ENCODE measurements at places on chromosomes 6 and 20.
A peak's percentile ranks its signal among the peaks of the same experiment; 100 is the strongest.

DNA sequence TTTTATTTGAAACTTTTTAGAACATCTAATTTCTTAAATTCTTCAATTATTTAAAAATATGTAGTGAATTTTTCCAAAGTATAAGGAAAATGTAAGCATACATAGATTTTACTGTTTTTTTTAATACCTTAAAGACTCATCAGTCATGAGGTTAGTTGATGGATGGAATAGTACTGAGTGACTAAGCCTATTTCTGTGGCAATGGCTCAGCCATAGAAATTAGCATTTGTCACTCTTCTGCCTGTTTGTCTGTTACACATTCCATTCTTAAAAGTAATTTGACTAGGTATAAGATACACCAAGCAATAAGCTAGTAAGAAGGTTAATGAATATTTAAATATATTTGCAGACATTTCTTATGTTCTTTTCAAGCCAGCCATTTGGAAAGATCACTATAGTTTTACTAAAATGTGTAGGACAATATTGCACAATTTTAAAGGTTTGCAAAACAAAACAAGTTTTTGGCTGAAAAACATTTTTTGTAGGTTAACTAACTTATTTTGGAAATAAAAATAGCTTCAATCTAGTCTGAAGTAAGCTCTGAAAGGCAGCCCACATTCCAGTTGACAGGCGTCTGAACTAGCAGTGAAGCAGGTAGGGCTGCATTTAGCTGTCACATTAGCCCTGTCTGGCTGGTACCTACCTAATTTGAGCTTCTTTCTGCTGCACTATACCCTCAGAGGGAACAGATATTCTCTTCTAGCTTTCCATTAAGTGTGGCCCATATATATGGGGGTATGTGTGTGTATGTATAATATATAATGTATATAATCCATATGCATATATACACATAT, 385.7 kb downstream of the GRIK2 start:
- no peak for DNase-seq

DNA sequence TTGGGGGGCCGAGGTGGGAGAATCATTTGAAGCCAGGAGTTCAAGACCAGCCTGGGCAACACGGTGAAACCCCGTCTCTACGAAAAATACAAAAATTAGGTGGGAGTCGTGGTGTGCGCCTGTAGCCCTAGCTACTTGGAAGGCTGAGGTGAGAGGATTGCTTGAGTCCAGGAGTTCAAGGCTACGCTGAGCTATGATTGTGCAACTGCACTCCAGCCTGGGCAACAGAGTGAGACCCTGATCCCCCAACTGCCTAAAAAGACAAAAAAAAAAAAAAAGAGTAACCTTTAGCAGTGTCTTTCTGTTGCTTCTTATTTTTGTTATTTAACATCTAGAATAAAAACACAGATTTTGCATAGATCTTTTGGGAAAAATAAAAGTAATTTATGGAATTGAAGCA, 13.1 kb upstream of the COQ3 start:
- DNase-seq = no peak

DNA sequence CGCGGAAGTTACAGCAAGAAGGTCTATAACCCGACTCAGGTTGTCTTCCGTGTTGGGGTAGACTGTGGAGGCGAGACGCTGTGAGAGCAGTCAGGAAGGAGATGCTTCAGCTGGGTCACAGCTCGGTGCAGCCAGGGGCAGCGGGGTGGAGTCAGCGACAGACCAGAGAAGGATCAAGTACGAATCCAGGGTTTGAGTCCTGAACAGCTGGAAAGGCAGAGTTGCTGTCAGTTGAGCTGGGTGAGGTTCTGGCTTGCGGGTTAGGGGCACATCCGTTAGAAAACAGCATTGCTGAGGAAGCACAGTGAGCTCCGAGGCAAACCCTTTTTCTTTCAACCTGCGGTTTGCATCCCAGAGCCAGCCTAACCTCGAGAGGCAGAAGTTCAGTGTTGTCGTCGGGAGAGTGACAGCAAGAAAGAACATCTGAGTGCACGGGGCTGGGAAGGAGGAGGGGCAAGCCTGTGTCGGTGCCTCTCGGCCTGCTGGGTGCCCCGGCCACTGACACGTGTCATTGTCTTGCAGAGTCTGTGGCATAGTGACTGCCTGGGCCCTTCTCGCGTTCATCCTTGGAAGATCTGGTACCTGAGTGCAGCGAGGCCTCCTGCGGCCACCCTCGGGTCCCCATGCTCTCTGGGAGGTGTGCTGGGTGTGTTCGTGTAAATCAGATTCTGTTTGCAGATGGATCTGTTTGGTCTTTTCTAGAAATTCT, 20.0 kb downstream of the PNLDC1 start:
- peak; percentile 19 for DNase-seq

DNA sequence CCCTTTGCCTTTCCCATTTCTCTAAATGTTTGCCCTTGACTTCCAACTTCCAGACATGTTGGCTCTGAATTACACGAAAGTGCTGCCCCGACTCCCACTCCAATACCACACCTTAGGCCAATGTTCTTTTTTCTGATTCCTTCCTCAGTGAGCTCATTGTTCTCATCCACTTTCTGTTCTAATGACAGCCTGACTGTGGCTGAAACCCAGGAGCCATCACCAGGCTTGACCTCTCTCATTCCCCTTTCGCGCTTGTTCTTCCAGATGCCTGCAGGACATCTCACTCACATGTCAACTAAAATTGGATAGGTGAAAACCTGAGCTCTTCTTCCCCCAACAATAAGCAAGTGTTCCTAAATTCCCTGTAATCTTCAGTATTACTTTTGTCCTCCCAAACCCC, 40.4 kb downstream of the PTPRK start:
- no peak for DNase-seq

- DNase-seq = no peak
Observed at GRCh38 chr6:1235825-1236224, 76.1 kb upstream of the FOXQ1 start.

DNA sequence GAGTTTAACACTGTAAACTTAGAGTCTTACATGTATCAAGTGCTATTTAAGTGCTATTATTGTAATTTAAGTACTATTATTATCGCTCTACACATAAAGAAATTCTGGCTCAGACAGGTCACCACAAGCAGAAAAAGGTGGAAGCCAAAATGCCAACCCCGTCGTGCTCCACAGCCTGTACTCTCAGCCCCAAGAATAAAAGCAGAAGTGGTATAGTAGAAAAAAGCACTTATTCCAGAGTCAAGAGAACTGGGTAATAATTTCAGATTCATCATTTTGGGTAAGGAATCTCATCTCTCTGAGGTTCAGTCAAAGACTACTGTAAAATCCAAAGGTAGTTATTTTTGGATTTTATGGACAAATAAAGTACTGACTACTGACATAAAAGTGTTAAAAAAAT, 943 bp downstream of the ZUP1 start:
- no peak for DNase-seq

DNA sequence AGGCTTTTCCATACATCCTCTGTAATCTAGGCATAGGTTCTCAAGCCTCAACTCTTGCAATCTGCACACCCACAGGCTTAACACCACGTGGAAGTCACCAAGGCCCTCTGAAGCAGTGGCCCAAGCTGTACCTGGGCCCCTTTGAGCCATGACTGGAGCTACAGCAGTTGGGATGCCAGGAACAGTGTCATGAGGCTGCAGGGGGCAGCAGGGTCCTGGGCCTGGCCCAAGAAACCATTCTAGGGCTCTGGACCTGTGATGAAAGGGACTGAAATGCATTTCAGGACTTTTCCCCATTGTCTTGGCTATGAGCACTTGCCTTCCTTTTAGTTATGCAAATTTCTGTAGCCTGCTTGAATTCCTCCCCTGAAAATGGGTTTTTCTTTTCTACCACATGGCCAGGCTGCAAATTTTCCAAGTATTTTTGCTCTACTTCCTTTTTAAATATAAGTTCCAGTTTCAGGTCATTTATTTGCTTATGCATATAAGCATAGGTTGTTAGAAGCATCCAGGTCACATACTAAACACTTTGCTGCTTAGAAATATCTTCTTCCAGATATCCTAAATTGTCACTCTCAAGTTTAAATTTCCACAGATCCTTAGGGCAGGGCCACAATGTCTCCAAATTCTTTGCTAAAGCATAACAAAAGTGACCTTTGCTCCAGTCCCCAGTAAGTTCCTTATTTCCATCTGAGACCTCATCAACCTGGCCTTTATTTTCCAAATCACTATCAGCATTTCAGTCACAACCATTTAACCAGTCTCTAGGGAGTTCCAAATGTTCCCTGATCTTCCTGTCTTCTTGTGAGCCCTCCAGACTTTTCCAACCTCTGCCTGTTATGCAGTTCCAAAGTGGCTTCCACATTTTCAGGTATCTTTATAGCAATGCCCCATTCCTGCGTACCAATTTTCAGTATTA, 48.6 kb upstream of the CD2AP start:
- no peak for DNase-seq

DNA sequence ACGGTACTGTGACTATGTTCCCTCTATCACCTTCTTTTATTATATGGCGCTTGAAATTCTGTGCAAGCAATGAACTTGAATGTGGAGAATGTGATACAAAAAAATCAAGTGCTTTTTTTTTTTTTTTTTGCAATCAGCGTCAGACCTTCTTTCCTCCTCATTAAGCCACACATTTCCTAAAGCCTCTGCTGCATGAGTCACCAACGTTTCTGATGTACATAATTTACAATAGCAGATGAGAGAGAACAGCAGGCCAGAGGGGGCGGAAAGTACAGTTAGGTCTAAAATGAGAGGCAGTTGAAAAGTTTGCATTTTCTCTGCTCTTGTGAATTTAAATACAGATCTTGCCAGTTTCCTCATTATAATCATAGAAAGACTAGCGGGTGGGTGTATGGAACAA, 114.6 kb upstream of the RIPOR2 start:
- peak; percentile 54 for DNase-seq

GRCh38 chr20:38859070-38859690, 53.7 kb downstream of the PPP1R16B start:
- DNase-seq = no peak

DNA sequence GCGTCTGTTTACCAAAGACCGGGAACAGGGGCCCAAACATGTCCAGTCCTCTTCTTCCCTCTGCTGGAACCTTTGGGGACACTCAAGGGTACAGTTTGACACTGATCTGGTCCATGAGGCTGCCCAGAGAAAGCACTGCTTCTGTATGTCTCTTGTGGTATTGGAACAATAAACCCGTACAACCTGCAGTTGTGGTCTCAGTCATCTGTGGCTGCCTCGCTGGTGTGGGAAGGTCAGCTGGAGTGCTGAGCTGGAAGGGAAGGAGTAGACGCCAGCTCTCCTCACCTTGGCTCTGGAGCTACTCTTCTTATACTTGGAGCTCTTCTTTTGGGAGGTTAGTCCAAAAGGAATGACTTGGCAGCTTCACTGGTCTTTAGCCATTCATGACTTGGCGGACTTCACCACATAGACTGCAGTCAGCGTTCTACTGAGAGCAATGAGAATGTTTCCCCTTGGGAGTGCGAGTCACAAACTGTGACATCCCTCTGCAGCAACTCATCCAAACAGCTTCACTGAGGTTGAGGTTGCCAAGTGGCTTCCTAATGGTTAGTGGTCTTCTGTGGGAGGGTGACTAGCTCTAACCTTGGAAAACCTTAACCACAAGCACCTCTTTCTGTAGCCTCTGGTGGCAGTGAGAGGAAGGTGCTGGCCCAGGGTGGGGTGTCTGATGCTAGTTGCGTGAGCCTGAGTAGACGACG, 81.2 kb downstream of the ASXL1 start:
- DNase-seq = no peak

- DNase-seq = no peak
Observed at GRCh38 chr20:44810061-44810390, 320 bp downstream of the RIMS4 start.

DNA sequence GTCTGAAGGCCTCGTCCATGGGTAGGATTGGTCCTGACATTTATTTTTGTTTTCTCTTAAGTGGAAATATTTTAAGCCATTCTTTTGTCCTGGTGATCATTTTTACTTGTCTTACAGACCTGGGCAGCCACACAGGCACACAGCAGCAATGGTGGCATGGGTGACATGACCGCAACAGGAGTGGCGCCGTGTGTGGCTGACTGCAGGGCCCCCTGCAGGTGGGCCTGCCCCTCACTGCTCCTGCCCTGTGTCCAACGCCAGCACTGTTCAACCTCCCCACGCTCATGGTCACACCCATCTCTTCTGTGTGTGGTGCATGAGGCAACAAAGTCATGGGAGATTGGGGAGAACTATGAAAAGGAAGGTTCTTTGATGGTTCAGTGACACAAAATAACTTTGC, 151.9 kb downstream of the MYLK4 start:
- DNase-seq = no peak

- DNase-seq = no peak
Observed at GRCh38 chr6:37174515-37175331, 4.8 kb downstream of the PIM1 start.

DNA sequence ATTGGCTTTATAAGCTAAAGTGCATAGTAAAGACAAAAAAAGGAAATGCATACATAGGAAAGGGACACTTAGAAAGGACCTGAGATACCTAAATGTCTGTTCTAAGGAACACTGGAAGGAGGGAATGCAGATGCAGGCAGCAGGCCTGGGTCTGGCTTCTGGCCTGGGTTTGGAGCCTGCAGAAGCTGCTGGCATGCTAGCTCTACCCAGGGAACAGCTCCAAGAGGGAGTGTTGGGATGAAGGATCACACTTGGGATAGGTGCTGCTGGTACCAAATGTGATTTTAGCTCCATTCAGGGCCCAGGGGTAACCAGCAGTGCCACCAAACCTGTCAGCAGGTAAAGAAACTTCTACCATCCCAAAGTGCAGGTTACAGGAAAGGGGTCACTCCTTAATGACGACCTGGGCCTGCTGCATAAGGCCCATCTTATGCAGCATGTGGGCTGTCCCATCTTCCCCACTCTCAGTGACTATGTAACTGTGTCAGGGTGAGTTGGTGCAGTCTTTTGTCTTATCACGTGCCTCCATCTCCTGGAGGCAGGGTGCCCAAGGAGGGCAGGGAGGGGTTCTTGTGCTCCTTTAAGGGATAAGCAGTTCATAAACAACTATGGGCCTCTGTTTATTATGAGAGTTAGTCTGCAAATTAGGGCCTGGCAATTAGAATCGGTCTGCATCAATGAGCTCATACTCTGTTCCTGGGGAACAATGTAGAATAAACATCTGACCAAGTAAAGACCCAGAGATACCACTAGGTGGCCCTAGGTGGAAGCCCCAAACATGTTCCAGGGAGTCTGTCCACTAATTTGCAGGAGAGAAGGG, 26.9 kb downstream of the DDX27 start:
- DNase-seq = no peak

DNA sequence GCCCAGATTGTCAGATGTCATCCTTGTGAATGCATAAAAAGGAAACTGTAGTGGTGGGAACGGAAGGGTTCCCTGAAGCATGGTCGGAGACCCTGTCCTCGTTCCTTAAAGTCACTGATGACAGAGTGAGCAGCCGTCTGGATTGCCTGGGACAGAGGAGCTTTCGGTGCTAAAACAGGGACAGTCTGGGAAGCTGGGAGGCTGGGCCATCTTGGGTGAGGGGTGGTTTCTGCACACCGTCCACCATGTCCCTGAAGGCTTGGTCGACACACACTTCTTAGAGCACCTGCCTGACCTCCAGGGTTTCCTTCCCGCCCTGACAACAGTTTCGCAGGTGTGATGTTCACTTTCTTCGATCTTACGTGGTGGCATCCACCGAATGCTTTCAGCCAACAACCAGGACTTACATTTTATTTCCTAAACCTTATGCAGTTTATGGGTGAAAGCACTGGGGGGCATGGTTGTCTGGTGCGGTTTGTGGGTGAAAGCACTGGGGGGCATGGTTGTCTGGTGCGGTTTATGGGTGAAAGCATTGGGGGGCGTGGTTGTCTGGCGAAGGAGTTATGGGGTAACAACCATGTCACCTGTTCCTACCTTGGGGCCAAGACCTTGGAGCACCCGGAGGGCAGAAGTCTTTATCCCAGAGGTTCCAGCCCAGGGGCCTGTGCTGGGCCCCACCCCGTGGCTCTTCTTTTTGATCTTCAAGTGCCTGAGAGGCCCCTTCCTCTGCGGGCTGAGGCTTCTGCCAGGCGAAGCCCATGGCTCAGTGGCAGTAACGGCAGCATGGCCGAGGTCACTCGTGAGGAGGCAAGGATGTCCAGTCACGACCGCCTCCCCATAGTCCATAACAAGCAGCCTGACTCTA, 81.7 kb upstream of the FRMD1 start:
- no peak for DNase-seq
